ENCODE measurements at places on chromosomes 3 and 15.

GRCh38 chr3:5239602-5240001 is 52.1 kb downstream of the EDEM1 start:
- no peak for DNase-seq

DNA sequence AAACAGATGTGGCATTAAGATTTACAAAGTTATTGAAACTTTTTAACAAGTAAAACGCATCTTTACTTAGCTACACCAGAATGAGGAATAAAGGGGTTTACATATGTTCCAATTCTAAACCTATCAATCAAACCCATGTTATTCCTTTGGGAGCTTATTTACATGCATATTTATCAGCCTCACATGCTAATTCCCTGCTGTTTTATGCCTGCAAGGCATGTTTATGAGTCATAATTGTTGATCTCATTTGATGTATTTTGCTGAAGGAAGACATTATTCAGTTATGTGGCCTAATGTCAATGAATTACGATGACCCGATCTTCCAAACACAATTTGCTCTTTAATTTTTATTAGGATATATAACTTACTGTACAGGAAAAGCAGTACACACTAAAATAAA is 272.9 kb downstream of the TBC1D5 start:
- no peak for DNase-seq

- peak; percentile 22 for DNase-seq
These were observed at the start of gene THSD4 for GRCh38 chr15:71114887-71115566. Gene THSD4 (plus strand): TSS chr15:71115471.

- no peak for DNase-seq
These were observed 18.1 kb downstream of the MB21D2 start for GRCh38 chr3:192899540-192899982.

DNA sequence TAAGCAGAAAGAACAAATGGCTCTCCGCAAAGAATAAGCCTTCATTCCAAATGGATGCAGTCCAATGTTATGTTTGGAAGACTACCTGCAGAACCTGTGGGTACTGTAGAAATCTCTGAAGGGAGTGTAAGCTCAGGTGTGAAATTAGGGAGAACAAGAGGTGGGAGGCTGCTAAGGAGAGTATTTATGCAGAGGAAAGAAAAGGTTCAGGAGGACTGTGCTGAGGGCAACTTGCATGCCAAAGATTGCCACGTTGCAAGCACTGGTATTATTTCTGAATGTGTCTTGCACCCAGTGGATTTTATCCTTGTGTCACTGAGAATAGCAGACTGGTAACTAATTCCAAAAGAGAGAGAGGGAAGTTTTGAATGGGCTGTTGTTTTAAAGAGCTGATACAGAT is 144.1 kb downstream of the ITPR1 start:
- DNase-seq = no peak

- DNase-seq = no peak
These were observed 1.4 kb upstream of the SACM1L start for GRCh38 chr3:45687828-45688193.

- DNase-seq = no peak
These were observed 123.9 kb upstream of the AGBL1 start for GRCh38 chr15:85955501-85956391.

DNA sequence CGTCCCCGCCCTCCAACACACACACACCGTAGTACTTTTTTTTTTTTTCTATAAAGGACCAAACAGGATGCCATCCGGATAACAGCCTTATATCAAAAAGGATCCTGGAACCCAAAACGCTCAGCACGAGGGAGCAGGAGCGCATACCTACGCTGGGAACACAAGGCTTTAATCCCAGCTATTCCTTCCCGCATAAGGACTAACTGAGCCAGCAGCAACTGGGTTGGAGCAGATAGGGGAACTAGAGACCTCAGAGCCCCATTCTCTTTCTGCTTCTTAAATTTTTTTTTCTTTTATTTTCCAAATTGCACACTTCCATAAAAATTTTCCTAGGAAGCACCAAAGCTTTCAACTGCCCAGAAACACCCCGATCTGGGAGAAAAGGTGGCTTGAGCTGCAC is 1.3 kb downstream of the TRANK1 start:
- DNase-seq = no peak

DNA sequence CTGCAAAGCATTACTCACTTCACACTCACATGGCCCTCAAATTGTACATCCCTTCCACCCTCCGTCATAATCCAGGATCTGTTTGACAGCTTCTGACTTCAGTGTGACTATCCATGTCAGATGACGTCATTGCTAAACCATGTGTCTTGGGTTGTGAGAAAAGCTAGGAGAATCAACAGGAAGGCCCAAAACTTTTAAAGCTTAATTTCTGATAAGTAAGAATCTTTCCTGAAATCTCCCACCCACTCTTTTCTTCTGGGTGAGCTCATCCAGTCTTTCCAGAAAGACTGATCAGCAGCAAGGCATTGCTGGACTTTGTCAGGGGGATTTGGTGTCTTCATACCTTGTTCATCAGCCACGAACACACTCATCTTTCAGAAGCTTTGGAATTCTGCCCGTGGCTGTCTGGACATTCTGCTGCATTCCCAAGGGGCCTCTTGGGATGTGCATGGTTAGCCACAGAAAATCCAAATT is 11.5 kb upstream of the LMCD1 start:
- no peak for DNase-seq

DNA sequence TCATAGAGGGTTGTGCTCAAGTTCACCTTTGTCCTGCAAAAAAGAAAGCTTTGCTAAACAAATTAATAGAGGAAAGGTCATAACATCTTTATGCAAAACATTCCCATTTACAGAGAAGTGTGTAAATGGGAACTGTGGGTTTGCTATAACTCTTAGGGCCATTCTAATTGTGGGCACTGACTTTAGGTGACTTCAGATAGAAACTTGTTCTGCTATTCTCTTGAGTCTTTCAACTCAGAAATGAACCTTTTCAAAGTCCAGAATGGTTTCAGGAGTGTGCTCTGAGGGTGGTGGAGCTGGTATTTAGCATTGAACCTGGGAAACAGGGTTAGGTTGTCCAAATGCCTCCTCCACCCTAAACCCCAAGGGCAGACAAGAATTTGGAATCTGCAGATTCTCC is 34.0 kb downstream of the SPTSSB start:
- DNase-seq = no peak

- DNase-seq = peak; percentile 72
These were observed 7.6 kb downstream of the PFKFB4 start for GRCh38 chr3:48548729-48549705.

- no peak for DNase-seq
These were observed 54.1 kb downstream of the DCAF1 start for GRCh38 chr3:51445544-51446280.

DNA sequence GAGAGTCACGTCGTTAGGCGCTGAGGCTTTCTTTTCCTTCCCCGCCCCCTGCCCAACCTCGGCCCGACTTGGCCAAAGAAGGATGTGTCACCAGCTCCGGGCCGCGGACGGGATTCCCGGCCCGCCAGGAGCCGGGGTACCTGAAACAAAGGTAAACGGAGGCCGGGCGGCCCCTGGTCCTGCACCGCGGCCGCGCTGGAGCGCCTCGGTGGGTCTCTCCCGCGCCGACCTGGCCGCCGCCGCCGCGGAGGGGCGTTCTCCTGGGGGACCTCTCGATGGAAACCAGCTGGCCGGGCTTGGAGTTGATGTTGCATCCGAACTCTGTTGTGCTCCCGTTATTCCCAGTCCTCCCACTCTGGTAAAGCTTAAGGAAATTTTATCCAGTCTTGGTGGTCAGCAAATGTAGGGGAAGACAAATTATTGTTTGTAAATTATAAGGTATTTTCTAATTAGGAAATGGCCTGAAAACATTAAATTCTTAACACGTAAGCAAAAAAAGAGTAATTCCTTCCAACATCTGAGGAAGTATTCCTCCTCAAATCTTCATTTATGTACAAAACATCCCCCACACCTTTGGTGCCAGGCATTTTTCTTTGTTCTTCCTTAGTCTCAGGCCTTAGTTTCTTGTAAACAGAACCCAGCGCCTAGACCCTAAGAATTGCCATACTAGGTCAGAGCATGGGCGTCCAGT is 888 bp downstream of the PPP2R3A start:
- no peak for DNase-seq

GRCh38 chr3:6262010-6262409 is 598.9 kb upstream of the GRM7 start:
- no peak for DNase-seq

- no peak for DNase-seq
These were observed 42.2 kb upstream of the IGF2BP2 start for GRCh38 chr3:185866995-185867394.

- no peak for DNase-seq
These were observed 82.1 kb downstream of the SEC22A start for GRCh38 chr3:123283657-123284398.

DNA sequence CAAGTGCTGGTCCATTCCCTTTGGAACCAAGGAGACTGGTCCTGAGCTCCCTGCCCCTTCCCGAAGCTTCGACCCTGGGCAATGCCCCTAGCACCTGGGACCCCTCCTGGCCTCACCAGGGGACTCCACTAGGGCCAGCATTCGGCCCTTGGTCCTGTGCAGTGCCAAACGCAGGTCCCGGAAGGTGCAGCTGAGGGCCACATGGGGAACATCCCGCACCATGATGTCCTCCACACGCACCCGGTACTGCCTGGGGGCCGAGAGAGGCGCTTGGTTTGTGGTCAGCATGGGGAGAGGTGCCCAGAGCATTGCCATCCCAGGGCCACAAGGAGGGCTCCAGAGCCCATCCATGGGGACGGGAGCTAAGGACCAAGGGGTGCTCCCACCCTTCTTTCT is 7.9 kb downstream of the CLCN2 start:
- DNase-seq = no peak

GRCh38 chr3:189576486-189576885 is 54.7 kb upstream of the TP63 start:
- no peak for DNase-seq

GRCh38 chr3:8298021-8298954 is 203.3 kb upstream of the LMCD1 start:
- no peak for DNase-seq

DNA sequence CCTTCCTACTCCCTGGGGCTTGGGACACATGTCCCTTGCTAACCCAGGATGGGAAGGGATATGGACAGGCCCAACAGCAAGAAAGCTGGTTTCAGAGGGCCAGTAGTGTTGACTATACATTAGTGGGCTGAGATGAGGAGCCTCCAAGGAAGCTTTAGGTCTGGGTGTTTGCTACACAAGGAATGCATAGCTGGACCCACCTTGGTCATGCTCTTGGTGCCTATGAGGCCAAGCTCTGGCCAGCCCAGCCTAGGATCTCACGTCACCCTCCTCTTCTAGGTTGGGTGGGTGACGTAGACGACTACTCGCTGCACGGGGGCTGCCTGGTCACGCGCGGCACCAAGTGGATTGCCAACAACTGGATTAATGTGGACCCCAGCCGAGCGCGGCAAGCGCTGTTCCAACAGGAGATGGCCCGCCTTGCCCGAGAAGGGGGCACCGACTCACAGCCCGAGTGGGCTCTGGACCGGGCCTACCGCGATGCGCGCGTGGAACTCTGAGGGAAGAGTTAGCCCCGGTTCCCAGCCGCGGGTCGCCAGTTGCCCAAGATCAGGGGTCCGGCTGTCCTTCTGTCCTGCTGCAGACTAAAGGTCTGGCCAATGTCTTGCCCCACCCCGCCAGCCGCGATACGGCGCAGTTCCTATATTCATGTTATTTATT is 653 bp upstream of the WDR6 start:
- no peak for DNase-seq

GRCh38 chr3:71956069-71956340 is 171.1 kb upstream of the PROK2 start:
- no peak for DNase-seq

DNA sequence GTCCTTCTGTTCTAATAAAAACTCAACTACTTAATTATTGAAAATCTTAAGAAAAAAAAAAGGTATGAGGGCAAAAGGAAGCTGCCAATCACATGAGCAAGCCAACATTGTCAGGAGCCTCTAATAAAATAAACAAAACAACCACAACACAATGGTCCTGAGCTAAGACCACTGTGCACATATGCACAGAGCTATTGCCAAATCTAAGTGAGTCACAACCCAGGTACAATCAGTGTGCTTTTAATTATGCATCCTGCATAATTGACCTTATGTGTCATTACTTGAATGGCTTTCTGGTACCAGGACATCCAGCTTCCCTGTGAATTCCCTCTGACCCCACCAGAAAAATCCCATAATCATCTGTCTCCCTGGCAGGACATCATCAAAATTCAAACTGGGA is 639.8 kb downstream of the MAGI1 start:
- DNase-seq = no peak

- no peak for DNase-seq
These were observed 543.5 kb downstream of the GABRG3 start for GRCh38 chr15:27514526-27514925.

DNA sequence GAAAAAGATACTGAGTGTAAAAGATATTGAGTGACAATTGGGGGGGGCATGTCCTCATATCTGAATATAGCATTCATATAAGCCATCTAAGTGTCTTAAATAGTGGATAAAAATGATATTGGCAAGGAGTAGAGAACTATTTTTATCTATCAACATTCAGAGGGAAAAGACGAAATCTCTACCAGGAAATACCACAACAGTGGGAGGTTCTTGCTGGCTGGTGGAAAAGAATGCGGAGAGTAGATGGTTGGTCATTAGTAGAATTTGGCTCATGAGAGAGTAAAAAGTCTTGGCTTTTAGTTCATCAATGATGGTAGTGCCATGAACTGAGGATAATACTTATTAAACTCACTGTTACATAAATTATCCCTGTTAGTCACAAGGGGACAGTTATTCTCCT is 4.8 kb upstream of the TCF12 start:
- DNase-seq = no peak

DNA sequence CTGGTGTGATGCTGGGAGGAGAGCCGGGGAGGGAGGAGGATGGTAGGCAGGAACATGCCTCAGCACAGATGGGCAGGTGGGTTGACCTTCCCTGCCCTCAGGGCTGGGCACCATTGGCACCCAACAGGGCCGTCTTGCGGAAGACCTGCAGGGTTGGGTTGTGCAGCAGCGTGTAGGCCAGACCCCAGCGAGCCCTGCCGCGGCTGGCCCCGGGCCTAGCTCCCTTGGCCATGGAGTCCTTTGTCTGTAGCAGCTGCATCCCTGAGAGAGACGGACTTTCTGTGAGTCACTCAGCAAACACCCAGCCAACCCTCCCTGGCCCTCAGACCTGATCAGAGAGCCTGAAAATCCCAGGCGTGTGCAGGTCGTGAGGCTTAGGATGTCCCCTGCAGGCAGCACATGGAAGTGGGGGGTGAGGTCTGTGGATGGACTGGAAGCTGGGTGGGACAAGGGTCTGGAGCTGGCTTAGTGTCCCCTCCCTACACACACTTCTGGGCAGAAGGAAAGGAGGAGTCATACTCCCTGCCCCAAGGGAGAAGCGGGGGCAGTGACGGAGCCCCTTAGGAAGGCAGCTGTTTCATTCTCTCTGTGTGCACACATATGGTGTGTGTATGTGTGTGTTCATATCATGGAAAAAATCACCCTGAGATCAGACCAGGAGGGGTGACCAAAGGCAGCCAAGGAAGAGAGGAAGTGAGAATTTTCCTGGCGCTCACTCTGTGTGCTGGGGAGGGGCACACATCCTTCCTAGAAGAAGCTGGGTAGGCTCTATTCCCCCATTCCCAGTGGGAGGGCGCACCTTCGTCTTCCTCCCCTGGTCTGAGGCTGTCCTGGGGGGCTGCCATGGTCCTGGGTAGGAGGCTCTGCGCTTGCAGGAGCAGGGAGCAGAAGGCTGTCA is 6.7 kb downstream of the ISLR start:
- DNase-seq = no peak

GRCh38 chr15:99956820-99957641 is 223.8 kb upstream of the LYSMD4 start:
- DNase-seq = no peak

- DNase-seq = no peak
These were observed 210.3 kb upstream of the STT3B start for GRCh38 chr3:31322460-31322859.
